Left cardiac atrium (tissue), 4 donors: ENCODE measurements at places on chromosomes 4 and X. TPM values are rescaled to one million over a fixed set of nuclear protein-coding genes. Genes with fewer than 3 reads are reported as not detected.

GRIPAP1 gene
- 23.7 TPM for total RNA-seq

CXorf65 gene
- total RNA-seq = not detected

ZIC3 gene
- not detected for total RNA-seq

SHROOM2 gene
- 1.1 TPM for total RNA-seq

MMRN1 gene
- 12.5 TPM for total RNA-seq

SMARCAD1 gene
- total RNA-seq = 12.2 TPM

METTL14 gene
- total RNA-seq = 30.2 TPM

TIMP1 gene
- 605 TPM for total RNA-seq

PRSS12 gene
- total RNA-seq = 0.50 TPM

LSM6 gene
- 17.2 TPM for total RNA-seq
